ENCODE measurements at places on chromosomes 7 and 10.

GRCh38 chr10:7102084-7102483 is 308.8 kb downstream of the SFMBT2 start:
- DNase-seq, result no peak

DNA sequence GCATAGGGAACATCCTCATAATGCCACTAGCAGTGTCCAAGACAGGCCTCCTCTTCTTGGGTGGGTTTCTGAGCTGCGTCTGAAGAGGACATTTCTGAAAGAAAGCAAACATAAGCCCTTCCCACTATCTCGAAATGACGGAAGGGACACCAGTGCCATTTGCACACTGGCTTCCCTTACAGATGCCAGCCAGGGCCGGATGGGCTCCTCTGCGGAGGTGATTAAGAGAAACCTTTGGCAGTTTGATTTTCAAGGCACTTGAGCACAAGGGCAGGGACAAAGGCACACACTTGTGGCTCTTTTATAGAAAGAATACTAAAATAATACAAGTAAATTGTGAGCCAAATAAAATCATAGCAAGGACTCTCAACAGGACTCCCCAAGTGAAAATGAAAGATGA is 106.6 kb upstream of the CELF2 start:
- no peak for DNase-seq

GRCh38 chr7:33904681-33905388 is 504 bp upstream of the BMPER start:
- DNase-seq, result no peak

- no peak for DNase-seq
These were observed 17.0 kb downstream of the AGK start for GRCh38 chr7:141568227-141568626.

DNA sequence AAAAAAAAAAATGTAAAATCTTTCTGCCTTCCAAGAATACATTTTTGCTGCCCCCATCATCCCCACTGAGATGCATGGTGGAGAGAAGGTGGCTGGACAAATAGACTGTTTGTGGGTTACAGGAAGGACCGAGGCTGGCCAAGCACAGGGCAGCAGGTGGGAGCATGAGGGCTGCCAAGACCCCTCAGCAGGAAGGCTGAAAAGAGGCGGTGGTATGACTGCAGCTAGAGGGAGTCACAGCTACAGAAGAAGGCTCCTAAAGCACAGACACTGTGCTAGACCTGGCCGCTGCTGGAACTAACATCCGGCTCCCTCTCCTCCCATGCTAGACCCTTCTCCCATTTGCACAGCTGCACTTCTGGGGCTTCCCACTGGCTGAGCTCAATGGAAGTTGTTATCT is 289.6 kb downstream of the TCERG1L start:
- no peak for DNase-seq

GRCh38 chr7:44176486-44176885 is 12.8 kb downstream of the GCK start:
- DNase-seq, result no peak

GRCh38 chr10:24858288-24859270 is 93.8 kb downstream of the PRTFDC1 start:
- DNase-seq, result no peak

DNA sequence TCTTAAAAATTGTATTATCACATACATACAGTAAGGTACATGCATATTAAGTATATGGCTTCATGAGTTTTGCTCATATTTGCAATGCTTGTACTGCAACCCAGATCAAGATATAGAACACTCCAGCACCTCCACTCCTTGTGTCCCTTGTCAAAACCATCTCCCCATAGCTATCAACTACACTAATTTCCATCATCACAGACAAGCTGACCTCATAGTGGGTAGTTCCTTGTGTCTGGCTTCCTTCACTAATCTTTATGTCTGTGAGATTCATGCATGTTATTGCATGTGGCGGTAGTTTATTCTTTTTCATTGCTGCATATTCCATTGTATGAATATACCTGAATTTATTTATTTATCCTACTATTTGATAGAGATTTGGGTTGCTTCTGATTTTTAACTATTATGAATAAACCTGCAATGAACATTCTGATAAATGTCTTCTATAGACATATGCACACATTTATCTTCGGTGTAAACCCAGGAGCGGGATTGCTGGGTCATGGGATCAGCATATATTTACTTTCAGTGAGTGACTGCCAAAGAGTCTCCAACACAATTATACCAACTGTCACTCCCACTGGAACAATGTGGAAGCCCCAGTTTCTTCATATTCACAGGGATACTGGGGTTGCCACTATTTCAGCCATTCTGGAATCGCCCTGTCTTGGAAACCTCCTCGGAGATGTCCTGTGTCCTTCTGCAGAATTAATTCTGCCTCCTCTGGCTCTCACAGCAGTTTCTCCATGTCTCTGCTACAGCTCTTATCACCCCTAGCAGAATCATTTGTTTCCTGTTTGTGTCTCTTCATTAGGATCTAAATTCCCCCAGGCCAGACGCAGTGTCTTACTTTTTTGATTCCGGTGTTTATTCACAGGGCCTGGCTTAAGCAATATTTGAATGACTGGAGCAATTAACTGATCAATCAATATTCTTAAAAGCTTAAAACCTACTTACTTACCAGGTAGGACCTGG is 14.7 kb upstream of the ADAM12 start:
- DNase-seq, result no peak

- no peak for DNase-seq
These were observed 59.7 kb downstream of the TLL2 start for GRCh38 chr10:96453856-96454583.

- DNase-seq, result no peak
These were observed 120.9 kb upstream of the DIP2C start for GRCh38 chr10:810351-810846.

DNA sequence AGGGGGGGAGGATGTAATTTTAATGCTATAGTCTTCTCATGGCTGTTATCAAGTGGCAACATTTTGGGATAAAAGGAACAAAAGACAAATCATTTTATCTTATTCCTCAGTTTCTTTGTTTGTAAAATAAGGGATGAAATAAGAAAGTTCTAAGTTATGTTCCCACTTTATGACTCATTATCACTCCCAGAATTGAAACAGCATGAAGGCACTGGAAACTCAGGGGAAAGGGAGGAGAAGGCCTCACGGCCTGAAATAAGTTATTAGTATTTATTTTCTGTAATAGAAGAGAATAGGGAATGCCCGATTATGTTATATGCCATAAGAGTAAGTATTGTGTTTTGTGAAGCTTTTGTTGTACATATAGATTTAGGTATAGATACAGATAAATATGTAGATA is 85.0 kb upstream of the NAMPT start:
- DNase-seq, result no peak

- DNase-seq, result no peak
These were observed 1.0 kb downstream of the UBTD1 start for GRCh38 chr10:97499561-97500296.

DNA sequence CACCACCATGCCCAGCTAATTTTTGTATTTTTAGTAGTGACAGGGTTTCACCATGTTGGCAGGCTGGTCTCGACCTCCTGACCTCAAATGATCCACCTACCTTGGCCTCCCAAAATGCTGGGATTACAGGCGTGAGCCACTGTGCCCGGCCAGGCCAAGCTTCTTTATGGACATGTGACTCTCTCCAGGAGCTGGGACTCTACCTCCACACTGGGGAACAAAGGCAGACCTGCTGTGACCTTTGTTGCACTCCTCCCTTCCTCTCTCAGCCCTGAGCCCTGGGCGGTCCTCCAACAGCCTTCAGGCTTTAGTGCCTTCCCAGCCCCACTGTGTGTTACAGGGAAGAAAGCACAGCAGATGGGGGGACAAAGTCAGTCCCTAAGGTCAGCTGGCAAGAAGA is 55.0 kb upstream of the DUSP5 start:
- no peak for DNase-seq

- DNase-seq, result no peak
These were observed 121.5 kb upstream of the ZMIZ1 start for GRCh38 chr10:78947226-78947625.

- no peak for DNase-seq
These were observed 75.1 kb upstream of the LEP start for GRCh38 chr7:128165927-128166420.

- DNase-seq, result no peak
These were observed 285.6 kb downstream of the USP6NL start for GRCh38 chr10:11325817-11326216.

GRCh38 chr7:114663502-114663901 is 248.9 kb downstream of the FOXP2 start:
- no peak for DNase-seq

DNA sequence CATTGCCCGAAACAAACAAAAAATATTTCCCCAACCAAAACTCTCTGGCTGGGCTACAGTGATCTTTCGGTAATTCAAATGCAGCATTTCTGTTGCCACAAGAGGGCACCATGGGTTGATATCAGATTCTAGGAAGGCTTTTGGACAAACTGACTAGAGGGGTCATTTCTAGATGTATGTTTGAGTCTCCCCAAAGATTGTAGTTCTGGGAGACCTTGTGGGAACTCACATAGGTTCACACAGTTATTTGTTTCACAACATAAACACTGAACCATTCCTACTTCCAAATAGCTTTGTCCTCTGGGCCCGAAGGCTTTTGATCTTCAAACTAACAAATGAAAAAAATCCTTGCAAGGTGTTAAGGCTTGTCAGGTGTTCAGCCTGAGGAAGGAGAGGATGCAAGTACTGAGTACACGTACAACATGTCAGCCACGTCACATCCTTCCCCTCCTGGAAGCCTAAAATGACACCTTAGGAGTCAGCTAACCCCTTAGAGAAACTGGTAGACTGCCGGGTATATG is 37.0 kb upstream of the IL15RA start:
- peak; percentile 76 for DNase-seq

DNA sequence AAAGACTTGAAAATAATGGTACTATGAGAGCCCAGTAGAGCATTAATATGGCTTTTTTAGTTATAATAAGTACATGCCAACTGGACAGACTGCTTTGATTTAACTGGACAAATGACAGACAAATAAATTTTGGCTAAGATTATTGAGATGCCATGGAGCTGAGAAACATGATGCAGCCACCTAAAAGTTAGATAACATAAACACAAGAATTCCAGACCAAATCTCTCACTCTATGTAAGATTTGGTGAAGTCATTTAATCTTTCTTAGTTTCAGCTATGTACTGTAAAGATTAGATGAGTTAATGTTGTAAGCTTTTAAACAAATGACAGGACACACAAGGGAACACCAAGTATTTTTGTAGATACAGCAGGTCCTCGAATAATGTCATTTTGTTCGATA is 118.2 kb downstream of the CACNA2D1 start:
- no peak for DNase-seq

DNA sequence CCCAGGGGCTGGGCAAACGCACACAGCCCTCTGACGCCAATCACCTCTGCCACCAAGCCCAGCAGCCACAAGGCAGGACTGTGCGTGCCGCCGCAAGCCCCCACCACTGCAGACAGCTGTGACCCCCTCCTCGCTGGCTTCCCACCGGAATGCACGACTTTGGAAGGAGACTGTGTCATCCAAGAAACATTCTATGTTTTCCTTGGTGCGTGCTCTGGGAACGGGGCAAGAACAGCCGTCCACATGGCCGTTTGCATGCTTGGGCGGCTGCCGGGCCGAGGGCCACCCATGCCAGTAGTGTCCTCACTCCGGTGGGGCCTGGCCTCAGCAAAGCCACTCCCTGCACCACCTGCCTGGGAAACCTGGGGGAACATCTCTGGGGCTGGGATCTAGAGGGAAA is 17.6 kb upstream of the ELN start:
- DNase-seq, result no peak

DNA sequence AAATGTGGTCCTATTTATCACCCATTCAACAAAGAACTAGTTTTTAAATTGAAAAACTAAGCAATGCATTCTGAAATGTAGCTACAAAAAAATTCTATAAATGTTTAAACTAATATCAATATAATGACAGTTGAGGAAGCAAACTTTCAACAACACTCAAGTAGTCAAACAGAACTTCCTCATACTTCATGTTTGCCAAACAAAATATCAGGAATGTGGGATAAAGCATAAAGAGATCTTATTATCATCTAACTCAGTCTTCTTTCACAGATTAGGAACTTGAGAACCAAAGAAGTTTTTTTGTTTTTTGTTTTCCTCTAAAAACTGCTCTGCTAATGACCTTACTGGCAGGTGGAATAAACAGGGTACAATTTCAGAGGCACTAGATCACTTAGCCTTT is 116.2 kb downstream of the JAZF1 start:
- DNase-seq, result no peak

GRCh38 chr7:27180431-27181420 is 4.3 kb downstream of the HOXA11 start:
- no peak for DNase-seq

DNA sequence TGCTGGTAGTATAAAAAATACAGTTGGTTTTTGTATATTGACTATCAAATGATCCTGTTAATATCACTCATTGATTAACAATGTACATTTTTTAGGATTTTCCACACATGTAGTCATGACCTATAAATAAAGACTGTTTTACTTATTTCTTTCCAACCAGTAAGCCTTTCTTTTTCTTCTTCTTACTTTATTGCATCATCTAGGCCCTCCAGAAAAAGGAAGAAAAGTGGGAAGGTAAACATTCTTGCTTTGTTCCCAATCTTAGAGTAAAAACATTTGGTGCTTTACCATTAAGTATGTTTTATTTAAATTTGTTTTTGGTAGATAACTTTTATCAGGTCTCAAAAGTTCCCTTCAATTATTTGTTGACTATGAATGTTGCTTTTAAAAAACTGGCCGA is 47.1 kb upstream of the CCNY start:
- no peak for DNase-seq

- DNase-seq, result no peak
These were observed 21.1 kb downstream of the SMURF1 start for GRCh38 chr7:99122762-99123161.

- no peak for DNase-seq
These were observed 162.4 kb upstream of the MDFIC start for GRCh38 chr7:114759347-114760062.

- DNase-seq, result no peak
These were observed 25.9 kb downstream of the HTRA1 start for GRCh38 chr10:122487174-122487765.

GRCh38 chr7:155000795-155001194 is 2.1 kb downstream of the PAXIP1 start:
- peak; percentile 11 for DNase-seq

GRCh38 chr10:2145926-2146478 is 408.7 kb upstream of the ADARB2 start:
- no peak for DNase-seq

DNA sequence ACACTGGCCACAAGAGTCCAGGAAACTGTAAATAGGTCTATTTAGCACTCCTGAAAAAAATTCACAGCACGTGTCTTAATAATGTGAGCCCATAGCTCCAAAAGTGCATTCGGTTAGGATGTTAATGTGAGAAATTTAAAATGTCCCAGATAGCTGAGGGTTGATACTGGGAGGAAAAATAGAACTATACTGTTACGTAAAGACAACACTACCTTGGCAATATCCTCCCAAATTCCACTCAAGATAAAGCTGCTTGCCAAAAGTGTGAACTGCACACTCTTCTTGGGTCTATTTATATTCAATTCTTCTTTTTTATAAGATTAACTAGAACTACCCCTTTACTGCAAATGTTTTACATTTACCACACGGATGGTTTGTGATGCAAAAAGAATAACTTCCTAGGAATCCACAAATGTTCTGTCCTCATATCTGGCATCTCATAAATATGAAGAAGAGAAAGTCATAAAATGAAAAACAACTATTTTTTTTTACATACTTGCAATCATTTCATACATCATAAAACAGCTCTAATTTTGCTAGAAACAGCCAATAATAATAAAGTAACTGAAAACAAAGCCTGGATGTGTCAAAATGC is 10.4 kb downstream of the RAB11FIP2 start:
- no peak for DNase-seq

Data from CD4-positive, alpha-beta T cell treated with Interleukin-2 at 100 ng/mL for 4 hours (primary cell).